ENCODE measurements at places on chromosomes 4 and X. TPM values are rescaled to one million over a fixed set of nuclear protein-coding genes. Genes with fewer than 3 reads are reported as not detected.

Gene PLS3
- 310 TPM for polyA plus RNA-seq

Gene RHOXF2
- 0.62 TPM for polyA plus RNA-seq

Gene TMEM255A
- 0.76 TPM for polyA plus RNA-seq

Gene CXCR3
- polyA plus RNA-seq, result 0.17 TPM

Gene AREG
- polyA plus RNA-seq, result 0.12 TPM

Gene SPANXD
- polyA plus RNA-seq, result not detected

Gene SPANXB1
- not detected for polyA plus RNA-seq

All from right renal cortex interstitium (tissue), 3 donors.